ENCODE measurements at places on chromosomes 2 and 18.

DNA sequence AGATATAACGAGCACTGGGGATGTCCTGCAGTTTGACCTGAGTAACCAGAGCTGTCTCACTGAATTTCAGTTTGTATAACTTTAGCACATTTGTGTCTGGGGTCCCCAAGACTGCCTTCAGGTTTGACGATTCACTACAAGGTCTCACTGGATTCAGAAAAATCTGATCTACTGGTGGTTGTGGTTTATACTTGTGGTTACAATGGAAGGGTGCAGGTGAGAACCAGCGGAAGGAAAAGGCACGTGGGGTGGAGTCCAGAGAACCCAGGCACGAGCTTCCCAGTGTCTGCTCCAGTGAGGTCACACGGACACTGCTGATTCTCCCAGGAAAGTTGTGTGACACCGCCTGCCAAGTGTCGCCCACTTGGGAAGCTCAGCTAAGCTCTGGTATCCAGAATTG is 126.0 kb downstream of the ZNF236 start:
- no peak for DNase-seq

DNA sequence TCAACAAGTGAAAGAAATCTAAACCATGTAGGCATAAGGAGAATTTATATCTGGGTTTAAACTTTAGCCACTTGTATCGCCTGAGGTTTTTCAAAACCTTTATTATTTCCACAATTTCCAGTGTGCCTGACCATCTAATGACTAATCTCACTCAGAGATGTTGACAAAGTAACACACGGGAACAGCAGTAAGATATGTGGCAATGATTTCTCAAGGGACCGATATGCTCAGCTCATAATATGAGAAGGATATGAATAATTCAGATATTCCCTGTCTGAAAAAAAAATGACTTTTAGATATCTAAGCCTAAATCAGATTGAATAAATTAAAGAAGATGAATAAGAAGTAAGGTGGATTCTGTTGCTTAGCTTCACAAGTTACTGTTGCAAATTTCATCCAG is 43.5 kb downstream of the TMEM163 start:
- DNase-seq = no peak

GRCh38 chr2:63658176-63658968 is 69.6 kb downstream of the MDH1 start:
- no peak for DNase-seq

- no peak for DNase-seq
These were observed 13.3 kb downstream of the EIF2AK3 start for GRCh38 chr2:88613921-88614320.

DNA sequence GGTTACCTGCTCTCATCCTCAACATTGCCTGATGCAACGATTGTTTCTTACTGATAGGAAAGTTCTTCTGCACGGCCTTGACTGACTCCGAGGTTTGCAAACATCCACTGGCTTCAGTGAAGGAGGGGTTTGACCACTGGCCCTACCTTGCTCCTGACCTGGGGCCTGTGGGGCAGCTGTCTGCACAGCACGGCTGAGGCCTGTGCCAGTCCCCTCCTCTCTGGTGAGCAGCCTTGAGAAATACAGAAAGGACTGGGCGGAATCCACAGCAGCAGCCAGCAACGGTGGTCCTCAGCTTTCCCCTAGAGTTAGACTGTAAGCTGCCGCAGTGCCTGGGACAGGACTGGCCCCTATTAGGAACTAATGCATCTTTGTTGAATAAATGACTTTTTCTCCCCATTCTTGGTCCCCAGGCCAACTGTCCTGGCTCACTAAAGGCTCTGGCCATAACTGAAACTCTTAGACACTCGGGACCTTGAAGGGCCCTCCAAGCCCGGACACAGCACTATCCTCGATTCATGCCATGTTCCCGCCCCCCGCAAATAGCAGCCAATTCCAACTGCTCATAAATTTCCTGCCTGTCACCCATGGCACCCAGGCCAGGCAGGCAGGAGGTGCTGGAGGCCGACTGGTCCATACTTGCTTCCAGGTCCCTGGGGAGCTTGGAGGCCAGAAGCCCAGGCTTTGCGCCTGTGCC is 26.7 kb downstream of the ATOH8 start:
- no peak for DNase-seq

GRCh38 chr2:2699121-2699505 is 368.0 kb upstream of the MYT1L start:
- no peak for DNase-seq

DNA sequence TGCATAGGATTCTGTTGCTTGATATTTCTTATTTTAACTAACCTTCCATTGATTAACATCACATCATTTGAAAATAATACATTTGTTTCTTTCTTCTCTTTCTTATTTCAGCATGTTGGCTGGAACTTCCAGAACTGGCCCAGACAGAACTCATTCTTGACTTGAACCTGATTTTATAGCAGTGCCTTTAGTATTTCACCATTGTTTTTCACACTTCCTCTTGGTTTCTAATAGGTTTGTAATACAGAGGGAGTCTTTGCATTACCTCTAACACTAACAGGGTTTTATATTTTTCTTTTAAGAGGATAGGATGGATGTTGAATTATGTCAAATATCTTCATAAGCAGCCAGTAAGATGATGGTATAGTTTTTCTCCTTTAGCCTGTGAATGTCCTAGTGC is 39.2 kb downstream of the SEMA4F start:
- no peak for DNase-seq

GRCh38 chr2:62489162-62489561 is 16.8 kb downstream of the TMEM17 start:
- no peak for DNase-seq

DNA sequence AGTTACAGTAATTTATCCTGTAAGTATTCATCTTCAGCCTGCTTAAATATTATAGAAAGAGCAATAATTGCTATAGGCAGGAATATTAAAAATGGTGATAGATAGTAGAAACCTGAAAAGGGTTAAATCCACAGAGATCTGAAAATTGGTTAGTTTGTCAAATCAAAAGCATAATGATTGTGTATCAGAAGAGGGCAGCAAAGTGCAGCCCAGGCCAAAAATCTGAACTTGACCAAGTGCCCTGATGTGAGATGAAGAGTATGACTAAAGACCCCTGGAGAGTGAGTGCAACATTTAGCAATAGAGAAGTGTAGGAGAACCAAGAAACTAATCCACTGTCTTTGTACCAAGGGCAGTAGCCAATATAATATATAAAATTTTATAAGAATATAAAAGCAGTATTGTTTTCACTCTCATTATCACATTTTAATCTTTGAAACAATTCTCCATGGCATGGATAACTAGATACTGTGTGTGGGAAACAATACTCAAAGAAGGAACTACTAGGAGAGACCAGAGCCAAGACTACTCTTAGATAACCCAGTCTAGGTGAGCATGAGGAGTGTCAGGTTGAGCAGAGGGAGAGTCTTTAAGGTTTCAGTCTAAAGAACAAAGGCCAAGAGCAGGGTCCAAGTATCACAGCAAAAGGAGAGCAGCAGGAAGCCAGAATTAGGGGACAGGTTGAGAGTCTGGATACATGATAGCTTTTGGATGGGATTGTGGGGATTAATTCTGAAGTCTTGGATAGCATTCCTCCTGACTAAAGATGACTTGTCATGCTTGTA is 148.7 kb downstream of the CALCRL start:
- no peak for DNase-seq

- no peak for DNase-seq
These were observed 160.3 kb downstream of the L3MBTL4 start for GRCh38 chr18:6254456-6254855.

DNA sequence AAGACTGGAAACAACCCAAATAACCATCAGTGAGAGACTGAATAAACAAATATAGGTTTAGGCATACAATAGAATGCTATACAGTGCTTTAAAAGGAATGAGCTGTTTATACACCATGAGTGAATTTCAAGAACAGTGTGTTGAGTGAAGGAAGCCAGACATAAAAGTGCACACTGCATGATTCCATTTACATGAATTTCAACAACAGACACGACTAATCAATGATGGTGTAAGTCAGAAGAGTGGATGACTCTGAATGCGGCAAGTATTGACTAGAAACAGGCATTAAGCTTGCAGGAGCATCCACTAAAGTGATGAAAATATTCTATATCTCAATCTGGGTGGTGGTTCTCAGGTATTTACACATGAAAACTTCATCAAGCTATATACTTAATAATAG is 142.7 kb upstream of the SLC39A10 start:
- DNase-seq = no peak

- no peak for DNase-seq
These were observed 442.3 kb downstream of the GRB14 start for GRCh38 chr2:164178835-164179465.

DNA sequence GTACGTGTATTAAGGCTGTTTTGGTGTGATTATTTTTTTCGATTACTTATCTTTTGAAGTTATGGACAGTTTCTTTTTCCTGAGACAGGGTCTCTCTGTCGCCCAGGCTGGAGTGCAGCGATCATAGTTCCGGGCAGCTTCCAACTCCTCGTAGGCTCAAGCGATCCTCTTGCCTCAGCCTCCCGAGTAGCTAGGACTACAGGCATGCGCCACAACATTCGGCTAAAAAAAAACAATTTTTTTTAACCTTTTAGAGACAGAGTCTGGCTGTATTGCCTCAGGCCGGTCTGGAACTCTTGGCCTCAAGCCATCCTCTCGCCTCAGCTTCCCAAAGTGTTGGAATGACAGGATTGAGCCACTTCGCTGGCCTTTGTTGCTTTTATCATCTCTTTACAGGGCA is 945 bp downstream of the HAT1 start:
- no peak for DNase-seq

DNA sequence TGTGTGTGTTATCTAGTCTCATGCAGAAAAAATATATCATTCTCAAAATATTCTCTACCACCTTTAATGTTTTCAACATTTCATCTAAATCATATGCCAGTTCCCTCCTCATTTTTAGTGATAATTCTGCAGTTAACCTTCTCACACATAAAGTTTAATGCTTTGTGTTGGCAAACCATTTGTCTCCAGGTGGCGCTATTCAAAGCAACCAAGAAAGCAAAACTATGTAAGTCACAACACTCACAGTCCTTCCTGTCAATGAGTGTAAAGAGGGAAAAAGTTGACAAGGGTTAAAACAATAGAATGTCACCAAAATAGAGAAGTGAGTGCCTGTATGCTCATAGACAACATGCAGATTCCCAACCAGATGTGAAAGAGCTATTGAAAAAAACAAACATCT is 961.6 kb upstream of the LRRTM1 start:
- DNase-seq = no peak

DNA sequence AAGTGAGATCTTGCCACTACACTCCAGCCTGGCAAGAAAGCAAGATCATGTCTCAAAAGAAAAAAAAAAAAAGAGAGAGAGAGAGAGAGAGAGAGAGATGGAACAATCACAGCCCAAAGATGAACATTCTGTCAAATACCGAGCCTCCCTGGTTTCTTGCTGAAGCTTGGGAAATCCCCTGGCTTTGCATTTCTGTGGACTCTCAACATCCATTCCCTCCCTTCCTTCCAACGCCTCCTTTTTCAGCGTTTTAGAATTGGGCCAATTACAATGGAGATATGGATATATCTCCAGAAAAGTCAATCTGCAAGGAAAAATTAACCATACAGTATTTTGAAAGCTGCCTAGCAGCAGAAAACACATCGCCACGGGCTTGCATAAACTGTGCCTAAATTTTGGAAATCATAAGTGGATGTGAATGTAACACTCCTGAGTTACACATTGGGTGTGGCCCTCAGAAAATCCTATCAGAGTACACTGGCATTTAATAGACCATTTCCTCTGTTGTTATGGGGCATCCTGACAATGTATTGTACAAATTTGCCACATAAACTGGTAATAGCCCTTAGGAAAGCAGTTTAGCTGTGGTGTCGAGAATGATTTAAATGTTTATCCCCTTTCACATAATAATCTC is 67.2 kb upstream of the PHLPP1 start:
- no peak for DNase-seq

GRCh38 chr18:68219274-68219673 is 495.6 kb downstream of the TMX3 start:
- no peak for DNase-seq

GRCh38 chr2:32838418-32838817 is 108.3 kb upstream of the LTBP1 start:
- DNase-seq = no peak

GRCh38 chr18:57819671-57820460 is 16.8 kb upstream of the ATP8B1 start:
- no peak for DNase-seq

GRCh38 chr2:165390875-165391274 is 78.6 kb upstream of the CSRNP3 start:
- DNase-seq = no peak

All from stimulated activated naive CD8-positive, alpha-beta T cell treated with anti-CD3 and anti-CD28 coated beads, Interleukin-15, amount 100 ng/mL, for 72 hours (primary cell).